Stimulated activated naive CD4-positive, alpha-beta T cell (primary cell): ENCODE measurements at places on chromosomes 7 and 10.

DNA sequence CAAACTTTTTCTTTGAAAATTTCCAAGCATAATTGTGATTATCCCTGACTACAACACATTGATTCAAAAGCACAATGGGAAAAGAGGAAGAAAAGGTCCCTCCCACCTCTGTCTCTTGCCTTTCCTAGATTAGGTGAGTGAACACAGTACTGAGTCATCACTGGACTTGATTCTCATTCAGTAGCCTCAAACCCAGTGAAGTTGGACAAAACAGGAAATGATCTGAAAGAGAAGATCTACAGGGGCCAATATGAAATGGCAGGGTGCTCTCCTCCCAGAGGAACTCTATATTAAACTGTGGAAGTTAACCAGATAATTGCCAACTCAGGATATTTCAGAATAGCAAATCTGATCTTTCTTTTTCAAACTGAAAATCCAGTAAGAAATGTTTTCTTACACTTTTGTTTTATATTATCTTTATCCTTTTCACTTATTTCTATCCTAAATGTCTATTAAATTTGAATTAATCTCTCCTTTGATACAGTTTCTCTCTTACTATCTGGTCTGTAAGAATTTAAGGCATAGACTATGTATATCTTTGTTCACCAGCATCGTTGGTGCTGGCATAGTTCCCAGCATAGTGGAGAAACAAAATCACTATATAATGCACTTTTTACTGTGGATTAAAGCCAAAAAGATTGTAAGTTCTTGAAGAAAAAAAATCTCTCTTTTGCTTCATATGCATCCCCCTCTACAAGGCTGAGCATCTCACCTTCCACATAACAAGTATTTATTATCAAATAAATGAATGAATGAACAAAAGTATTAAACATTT lies 41.4 kb upstream of the IKZF1 start:
- DNase-seq = no peak

- no peak for DNase-seq
These were observed 676 bp downstream of the PLAC9 start for GRCh38 chr10:80133206-80133605.

DNA sequence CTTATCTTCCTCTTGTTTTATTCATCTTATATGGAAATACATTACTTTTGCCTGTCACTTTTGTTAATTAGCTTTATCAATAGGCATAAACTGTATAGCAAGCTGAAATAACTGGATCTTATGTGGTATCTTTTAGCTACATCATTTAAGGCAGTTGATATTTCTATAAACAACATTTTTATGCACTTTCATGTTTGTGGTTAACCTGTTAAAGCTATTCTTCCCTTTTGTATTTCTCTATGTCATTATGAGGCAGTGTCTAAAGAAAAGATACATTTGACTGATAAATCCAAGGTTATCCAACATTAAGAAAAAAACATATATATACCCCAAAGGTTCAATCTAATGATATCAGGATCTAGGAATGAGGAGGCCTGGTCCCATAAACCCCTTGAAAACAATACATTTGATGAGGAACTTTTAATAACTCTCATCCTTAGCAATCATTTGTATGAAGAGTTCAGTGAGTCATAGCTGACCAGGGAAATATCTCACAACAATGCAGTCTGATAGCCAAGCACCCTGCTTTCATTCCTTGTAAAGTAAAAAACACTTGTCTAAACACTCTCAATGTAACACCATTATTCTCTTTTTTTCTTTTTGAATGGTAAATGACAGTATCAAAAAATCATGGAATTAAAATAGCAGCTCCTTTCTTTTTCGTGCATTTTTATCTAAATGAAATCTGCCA lies 300.9 kb downstream of the NEBL start:
- no peak for DNase-seq

DNA sequence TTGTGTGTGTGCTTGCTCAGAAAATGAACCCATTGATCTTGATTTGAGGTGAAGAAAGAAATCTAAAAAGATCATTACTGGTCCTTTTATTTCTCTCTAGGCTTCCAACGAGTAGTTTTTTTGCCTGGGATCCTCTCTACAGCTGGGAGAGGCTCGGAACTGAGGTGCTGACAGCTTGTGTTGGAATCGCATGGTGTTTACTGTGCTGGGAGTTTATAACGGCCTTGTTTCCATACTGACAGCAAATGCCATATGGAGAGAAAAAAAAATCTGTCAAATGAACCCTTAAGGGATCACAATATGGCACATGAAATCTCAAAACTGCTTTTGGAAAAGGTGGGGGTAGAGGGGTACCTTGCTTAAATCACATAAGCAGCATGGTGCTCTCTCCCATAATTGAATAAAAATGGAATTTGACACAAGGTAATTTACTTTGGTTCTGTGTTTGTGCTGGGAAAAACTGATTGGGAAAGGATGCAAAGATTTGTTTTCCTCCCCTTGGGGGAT lies 165.0 kb downstream of the RGS10 start:
- no peak for DNase-seq

DNA sequence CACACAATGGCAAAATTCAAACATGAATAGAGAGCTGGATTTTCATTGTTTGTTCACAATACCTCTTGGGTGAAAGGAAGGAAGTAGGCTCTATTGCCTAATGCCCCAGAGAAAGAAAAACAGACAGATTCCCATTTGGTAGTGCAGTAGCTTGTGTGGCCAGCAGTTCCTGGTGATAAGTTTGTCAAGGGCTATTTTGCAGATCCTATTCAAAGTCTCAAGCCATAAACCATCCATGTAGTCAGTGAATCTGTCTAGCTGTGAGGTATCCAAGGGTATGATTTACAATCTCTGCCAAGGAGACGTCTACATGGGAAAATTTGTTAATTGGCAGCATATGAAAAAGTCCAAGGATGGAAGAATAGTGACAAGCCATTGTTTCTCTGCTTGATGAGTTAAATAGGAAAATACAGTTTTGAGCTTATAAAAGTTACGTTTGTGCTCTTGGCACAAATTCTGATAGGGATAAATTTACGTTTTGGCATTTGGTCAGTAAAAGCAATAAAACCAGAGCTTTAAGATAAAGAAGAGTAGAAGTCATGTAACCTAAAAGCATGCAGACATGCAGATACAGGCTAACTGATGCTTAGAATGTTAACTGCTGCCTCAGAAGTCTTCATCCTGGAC lies 269.1 kb downstream of the GATA3 start:
- no peak for DNase-seq

DNA sequence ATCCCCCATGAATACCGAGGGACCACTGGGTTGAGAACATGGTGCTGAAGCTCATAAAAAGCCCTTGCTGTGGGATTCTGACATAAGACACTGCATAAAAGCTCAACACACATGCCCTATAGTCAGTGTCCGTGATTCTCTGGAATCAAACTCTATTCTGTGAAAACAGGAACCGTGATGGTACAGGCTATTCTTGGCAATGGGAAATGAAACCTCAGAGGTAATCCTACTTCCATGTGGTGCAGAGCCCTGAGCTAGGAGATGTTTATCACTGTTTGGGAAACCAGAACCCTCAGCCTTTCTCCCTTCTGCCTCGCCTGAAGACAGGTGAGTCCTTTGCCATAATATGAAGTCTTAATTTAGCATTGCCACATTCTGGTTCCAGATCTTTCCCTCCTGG lies 80.8 kb upstream of the PRSS1 start:
- no peak for DNase-seq

GRCh38 chr10:117339578-117339977 lies 35.7 kb downstream of the PDZD8 start:
- no peak for DNase-seq

DNA sequence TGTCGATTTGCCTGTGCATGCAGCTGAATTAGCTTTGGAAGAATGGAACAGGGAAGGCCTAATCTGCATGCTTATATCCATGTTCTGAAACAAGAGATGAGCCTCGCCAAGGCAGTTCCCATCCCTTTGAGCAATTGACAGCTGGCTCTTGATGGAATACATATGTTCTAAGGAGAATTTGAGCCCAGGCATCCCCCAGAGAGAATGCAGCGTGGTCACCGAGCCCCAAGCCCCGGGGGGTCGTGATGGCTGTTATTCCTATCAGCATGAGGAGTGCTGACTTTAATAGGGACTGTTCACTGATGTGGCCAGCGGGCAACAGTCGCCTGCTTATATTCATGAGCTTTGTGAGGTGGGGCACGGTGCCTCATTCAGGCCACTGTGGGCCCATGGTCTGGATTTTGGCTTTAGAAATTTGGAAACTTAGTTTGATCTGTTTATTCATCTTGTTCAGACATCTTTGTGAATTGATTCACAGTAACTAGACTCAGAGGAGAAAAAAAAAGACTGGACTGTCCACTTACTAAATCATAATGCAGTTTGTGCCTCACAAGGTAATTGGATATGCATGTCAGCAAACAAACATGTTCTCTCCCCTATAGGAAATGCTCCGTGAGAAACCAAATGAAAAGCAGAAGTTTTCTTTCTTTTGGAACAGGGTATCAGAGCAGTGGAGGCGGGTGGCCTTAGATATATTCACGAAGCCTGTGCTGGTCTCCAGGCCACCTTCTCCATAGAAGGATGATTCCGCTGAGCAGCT lies 204.9 kb downstream of the CCDC3 start:
- no peak for DNase-seq

GRCh38 chr7:1943933-1944618 lies 274.0 kb downstream of the ELFN1 start:
- DNase-seq = no peak
